Mesothelial cell of epicardium (in vitro differentiated cells): ENCODE measurements at places on chromosomes 4 and X. TPM values are rescaled to one million over a fixed set of nuclear protein-coding genes. Genes with fewer than 3 reads are reported as not detected.

Gene XKRX
- 0.90 to 1.0 TPM (median 0.96 TPM) in 3 replicates for total RNA-seq

Gene GPAT3
- 0.18 to 0.35 TPM in 2 of 3 replicates, not detected in the other for total RNA-seq

Gene TRAPPC11
- 45.4 to 48.3 TPM (median 47.3 TPM) in 3 replicates for total RNA-seq

Gene SCRG1
- 0.42 to 0.47 TPM (median 0.44 TPM) in 3 replicates for total RNA-seq

Gene YY2
- 3.6 to 4.1 TPM (median 3.7 TPM) in 3 replicates for total RNA-seq

Gene BEND2
- not detected in 3 replicates for total RNA-seq

DNA sequence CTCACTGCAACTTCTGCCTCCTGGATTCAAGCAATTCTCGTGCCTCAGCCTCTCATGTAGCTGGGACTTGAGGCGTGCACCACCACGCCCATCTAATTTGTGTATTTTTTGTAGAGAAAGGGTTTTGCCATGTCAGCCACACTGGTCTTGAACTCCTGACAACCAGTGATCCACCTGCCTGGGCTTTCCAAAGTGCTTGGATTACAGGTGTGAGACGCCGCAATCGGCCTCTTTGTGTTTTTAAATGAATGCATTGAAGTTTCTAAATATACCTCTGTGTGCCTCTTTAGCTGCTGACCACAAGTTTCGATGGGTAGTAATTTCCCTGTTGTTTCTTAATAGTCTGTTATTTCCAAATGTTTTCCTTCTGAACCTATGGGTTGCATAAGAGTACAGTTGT, 765.3 kb upstream of the GRIA3 start:
- no peak for DNase-seq

- DNase-seq = no peak
Observed at GRCh38 chr4:66062044-66062443, 391.8 kb upstream of the EPHA5 start.

DNA sequence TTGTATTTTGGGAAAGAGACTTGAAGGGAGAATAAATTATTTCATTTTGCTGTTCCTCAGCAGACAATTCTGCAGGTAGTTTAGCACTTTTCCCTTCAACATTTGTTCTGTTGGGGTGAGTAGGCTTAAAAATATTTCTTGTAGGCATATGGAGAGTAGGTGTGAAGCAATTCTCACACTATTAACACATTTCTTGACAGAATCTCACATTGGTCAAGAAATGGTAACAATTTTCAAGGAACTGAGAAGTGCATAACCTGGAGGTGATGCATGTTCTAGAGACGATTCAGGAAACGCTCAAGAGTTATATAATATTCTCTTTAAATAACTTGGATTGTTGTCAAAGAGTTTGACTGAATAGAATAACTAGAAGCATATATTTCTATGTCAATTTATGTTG, 658.2 kb downstream of the STIM2 start:
- DNase-seq = no peak

DNA sequence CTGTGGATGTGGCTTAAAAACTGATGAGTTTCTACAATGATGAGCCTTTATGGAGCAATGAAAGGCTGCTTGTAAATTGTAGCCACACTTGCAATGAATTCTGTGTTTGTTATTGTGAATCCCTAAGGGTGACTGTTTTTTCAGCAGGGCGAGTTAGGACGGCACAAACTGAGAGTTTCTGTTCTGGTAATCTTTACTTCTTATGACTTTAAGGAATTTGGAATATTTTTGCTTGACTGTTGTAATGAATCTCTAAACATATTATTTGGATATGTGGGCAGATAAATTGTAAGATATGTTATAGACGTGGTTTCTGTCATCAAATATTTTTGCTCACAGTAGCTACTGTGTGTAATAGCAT, 22.2 kb downstream of the RBPJ start:
- no peak for DNase-seq

DNA sequence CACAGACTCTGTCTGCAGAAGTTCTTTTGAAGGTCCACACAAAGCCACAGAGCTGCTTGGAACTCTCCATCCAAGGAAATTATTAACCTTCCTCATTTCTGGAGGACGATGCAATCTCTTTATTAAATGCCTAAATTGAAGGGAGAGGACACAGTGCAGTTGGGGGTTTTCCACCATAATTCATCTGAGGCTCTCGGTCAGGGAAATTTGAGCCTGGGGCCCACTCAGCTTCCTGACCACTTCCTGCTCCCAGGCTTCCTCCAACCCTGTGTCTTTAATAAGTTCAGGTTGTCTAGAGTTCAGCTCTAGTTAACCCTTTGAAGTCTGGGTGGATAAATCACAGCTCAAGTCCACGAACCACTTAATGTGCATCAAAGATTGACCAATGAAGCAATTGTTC, 58.5 kb downstream of the PRPS1 start:
- DNase-seq = no peak

GRCh38 chr4:26368685-26369084, 47.9 kb downstream of the RBPJ start:
- no peak for DNase-seq

GRCh38 chr4:5784960-5785611, 74.1 kb downstream of the EVC start:
- no peak for DNase-seq

GRCh38 chr4:46329118-46329976, 60.6 kb downstream of the GABRA2 start:
- DNase-seq = no peak

DNA sequence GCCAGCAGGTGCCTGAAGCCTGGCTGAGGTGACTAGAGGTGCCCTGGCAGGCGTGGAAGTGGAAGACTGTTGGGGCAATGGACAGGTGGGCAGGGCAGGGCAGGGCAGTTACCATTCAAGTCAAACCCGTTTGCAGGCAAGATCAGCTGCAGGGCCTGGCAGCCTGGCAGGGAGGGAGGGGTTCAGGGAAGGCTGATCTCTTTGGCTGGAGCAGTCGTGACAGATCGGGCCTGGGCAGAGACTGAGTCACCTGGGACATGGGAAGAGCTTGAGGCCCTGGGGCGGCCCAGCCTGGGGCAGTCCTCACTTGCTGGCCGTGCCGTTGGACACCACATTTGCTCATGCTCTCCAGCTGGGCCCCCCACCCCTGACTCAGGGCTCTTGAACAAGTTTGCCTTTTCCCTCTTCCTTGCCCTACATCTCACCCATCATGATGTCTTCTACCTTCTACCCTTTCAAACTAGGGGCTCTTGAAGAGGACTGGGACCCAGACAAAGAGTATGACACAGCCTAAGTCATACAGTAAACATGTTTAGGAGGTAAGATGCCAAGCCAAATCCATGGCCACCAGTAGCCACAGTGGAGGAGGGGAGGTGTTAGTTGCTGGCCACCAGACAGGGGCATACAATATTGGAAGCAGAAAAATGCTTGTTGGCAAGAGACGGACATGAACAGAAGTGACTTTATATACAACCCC, 2.0 kb upstream of the ZNF185 start:
- no peak for DNase-seq

- DNase-seq = no peak
Observed at GRCh38 chr4:151035328-151035727, 20.2 kb upstream of the LRBA start.
